ENCODE measurements at places on chromosomes 4 and X.

DNA sequence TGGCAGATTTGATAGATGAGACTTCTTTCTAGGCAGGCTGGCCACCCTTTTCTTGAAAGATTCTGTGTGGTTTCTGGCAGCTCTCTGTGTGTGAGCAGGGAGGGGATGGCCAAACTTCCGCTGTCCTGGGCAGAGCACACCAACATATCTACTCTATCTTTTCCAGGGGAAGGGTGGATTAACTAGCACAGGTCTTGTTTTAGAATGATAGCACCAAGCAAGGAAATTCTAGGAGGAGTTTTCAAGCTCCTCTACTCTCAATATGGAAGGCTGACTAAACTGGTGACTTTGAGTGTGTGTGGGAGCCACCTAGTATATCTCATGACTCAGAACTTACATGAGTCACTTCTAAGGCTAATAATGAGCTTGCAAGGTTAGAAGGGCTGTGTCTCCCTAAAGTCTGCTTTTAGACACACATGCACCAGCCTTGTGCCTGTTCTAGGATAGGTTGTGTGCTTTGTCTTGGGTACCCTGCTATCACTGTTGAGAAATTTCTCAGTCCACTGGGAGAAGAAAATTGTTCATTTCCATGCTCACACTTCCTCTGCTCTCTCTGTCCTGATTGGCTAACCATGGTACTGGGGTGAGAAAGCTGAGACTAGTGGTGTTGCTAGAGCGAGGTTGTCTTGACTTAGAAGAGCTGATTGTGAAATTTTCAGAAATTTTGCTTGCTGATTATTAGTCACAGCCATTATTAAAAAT, 72.9 kb downstream of the YIPF6 start:
- no peak for DNase-seq

GRCh38 chr4:114264877-114265291, 285.4 kb upstream of the ARSJ start:
- DNase-seq: no peak

GRCh38 chr4:124535003-124535402, 177.5 kb downstream of the ANKRD50 start:
- DNase-seq: no peak

DNA sequence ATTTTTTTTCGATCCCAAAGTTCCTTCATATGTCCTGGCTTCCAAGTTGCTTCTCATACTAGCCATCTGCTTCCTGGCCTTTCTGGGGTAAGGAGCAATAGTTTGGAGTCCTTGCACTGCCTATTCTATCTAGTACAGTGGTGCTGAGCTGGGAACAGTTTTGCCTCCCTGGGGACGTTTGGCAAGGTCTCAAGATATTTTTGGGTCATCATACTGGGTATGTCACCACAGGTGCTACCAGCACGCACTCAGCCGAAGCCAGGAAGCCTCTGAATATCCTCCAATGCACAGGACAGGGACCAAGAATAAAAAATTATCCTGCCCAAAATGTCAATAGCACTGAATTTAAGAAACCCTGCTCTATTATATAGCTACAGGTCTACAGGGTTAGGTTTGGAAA, 35.4 kb upstream of the TMSB15B start:
- DNase-seq: no peak

- no peak for DNase-seq
These were observed at the start of gene PLCXD1 for GRCh38 chrX:281166-281999. Gene PLCXD1, plus strand, starts transcription at chrX:281381. Its CDS starts 2,807 bp downstream, at chrX:284188.

GRCh38 chrX:56572975-56573374, 9.5 kb downstream of the UBQLN2 start:
- no peak for DNase-seq

GRCh38 chr4:88746206-88746605, 48.6 kb upstream of the NAP1L5 start:
- DNase-seq: no peak

DNA sequence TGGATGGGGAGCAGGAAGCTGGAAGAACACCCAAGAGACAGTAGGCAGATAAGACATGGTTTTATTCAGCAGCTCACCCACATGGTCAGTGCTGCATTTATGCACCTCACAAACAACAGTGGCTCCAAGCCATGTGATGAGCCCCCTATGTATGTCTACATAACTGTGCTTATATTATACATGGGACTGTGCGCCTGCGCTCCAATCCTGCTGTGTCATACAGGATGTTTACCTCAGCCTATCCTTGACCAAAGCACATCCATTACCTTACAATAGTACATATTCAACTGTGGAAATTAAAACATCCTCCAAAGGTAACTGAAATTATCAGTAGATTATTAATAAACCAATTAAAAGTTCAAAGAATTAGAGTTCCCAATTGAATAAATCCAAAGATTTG, 44.1 kb upstream of the SGMS2 start:
- no peak for DNase-seq

- DNase-seq: no peak
These were observed 122.7 kb downstream of the ANKRD50 start for GRCh38 chr4:124589786-124590185.

DNA sequence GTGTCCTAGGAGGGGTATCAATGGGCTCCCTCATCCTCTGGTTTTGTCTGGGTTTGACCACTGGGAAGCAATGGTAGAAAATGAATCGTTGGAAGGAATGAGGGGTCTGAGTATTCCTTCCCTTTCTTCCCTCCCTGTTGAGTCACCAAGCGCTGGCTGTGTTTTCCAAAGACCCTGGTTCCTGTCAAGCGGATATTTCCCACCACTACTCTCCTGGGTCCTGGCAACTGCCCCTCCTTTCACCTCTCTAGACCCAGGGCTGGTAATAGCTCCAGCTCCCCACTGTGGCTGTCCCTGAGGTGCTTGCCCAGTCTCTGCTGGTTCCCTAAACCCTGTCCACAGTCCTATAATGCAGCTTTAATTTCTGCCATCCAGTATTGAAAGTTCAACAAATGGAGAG, 22.2 kb downstream of the SMIM43 start:
- no peak for DNase-seq

GRCh38 chr4:176588436-176588835, 204.3 kb downstream of the VEGFC start:
- DNase-seq: no peak

DNA sequence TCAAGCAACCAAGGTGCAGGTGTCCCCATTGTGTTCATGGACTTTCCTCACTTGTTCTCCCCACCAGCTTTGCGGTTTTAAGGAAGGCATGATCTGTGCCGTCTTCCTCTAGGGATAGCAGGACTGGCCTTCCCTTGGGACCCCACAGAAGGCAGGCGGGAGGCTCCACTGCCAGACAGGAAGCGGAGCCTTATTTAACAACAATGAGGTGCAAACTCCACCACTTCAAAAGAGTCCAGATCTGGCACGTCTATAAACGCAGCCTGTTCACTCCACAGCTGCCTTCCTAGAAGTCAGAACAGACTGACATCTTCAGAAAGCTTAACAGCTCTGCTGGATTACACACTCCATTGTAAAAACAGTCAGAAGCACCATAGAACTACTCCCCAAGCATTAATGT, 1.7 kb upstream of the GPR143 start:
- no peak for DNase-seq

GRCh38 chr4:87219632-87220093, 755 bp downstream of the KLHL8 start:
- peak; percentile 32 for DNase-seq

DNA sequence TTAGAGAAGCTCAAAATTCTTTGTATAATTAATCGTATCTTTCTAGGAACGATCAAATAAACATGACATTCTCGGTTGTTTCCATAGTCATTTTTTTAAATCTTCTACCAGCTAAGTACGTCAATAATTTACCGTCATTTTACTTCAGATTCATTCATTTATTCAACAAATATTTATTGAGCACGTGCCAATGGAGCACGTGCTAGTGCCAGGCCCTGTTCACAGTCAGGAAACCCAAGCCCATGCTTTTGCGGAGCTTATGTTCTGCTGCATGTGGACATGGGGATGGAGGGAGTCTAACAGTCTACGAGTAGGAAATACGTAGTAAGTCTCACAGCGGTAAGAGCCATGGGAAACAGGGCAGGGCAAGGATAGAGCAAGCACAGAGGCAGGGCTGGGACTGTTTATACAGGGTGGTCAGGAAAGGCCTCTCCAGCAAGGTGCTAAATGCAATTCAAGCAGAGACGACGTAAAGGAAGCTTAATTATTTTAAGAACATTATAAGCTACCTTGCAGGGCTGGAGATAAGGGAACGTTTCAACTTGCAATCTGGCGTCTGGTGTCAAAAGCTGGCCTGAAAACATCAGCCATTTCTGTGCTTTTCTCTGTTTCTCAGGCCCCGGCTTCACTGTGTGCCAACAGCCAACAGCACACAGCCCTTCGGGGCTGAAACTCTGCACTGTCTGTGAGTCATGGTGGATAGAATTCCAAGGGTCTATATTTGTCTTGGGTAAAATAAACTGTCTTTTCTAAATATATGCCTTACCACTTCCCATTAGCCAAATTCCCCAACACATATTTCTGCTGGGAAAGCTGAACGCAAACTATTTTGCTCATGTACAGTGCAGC, 517.1 kb upstream of the ZFP42 start:
- DNase-seq: no peak

DNA sequence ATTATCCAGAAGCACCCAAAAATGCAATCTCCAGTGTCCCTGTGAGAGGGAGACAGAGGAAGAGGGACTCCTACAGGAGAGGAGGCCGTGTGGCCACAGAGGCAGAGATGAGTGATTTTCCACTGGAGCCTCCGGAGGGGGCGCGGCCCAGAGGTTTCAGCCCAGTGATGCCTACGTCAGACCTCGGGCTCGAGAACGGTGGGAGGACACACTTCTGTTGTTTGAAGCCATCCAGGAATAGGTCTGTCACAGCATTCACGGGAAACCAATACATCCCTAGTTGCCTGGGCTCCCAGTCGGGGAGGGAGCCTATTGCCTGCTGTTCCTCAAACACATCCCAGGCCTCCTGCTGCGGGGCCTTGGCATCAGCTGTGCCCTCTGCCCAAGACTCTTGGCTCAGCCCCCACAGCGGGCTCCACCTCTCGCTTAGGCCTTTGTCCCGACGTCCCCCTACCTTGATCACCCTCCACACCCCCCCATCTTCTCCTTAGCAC, 39.2 kb upstream of the HMX1 start:
- DNase-seq: no peak

DNA sequence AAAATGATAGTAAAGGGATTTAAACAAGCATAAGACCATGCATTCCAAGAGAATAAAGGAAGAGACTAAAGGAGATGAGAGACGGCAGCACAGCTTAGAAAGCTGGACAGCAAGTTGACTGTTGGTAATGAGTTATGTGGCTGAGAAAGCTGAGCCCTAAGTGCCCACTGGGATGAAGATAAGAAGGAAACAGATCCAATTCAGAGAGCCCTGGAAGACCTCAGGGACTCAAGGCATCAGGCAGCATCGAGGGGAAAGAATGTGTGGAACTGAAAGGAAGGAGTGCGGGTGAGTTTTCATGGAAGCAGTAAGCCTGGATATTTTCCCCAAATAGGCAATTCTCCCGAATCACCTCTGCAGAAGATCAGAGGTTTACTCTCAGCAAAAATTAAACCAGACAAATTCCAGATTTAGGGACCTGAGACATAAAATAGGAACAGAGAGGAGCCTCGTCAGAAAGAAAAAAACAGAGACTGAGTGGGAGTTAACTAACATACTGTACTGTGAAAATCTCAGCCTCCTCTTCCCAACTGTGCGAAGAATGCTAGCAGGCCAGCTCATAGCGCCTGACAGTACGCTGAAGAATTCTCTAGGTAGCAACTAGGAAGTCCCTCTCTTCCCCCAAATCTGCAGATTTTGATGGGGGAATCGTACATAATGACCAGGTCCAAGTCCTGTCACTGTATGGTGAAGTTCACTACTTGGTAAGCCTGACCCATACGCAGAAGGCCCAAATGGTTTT, 187.7 kb upstream of the TAPT1 start:
- DNase-seq: no peak

GRCh38 chr4:168272488-168272887, 46.1 kb downstream of the DDX60 start:
- DNase-seq: no peak

- DNase-seq: no peak
These were observed 73.7 kb downstream of the BEND2 start for GRCh38 chrX:18146954-18147353.

DNA sequence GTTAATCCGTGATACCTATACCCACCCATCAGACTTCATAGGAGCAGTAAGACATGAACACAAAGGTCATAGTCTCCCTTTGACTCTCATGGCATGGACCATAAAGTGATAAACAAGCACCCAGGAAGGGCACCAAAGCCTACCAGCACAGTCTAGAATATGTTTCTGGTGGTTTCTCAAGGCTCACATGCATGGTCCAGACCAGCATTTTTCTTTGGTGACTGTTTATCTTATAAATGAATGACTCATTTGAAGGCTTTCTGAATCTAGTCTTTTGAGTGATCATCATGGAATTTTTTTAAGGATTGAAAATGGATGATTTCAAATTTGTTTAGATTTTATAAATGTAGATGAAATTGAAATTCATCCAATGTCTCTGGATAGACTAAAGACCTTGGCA, 32.0 kb upstream of the AMELX start:
- DNase-seq: no peak

- no peak for DNase-seq
These were observed 1.6 kb downstream of the SLITRK4 start for GRCh38 chrX:143634309-143634662.

DNA sequence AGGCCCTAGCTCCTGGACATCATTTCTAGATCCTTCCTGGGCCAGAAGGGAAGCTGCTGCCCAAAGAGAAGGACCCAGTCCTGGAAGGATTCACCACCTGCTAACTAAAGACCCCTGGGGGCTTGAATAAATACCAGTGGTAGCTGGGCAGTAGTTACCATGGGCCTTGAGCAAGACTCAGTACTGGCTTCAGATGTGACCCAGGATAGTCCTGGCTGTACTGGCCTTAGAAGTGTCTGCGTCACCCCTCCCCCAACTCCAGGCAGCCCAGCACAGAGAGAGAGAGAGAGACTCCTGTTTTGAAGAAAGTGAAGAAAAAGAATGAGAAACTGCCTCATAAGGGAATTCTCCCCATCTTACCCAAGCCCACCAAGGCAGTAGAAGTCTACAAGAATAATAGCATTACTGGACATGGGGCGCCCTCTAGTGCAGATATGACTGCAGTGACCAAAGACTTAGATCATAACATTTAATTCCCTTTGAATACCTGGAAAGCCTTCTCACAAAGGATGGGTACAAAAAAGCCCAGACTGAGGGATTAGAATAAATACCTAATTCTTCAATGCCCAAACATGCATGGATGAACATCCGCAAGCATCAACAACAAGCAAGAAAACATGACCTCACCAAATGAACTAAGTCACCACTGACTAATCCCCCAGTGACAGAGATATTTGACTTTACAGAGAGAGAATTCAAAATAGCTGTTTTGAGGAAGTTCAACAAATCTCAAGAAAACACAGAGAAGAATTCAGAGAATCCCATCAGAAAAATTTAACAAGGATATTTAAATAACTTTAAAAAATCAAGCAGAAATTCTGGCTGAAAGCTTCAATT, 171.8 kb downstream of the HNRNPD start:
- DNase-seq: peak; percentile 37

- DNase-seq: no peak
These were observed 14.5 kb downstream of the LONRF3 start for GRCh38 chrX:118988911-118989310.

DNA sequence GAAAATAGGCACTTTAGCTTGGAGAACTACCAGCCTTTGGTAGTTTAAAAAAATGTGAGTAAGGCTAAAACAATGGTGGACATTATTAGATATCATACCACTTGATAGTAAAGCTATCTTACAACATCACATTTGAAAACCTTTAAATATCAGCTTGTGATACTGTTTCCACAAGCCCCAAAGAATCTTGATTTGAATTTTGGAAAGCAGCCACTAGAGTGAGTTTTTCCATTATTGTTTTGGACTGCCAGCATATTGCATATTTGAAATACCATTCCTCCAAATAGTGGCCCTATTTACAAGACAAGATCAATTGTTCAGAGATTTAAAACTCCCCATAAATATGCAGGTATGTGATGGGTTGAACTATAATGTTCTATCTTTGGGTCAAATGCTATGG, 303.0 kb upstream of the PRPS2 start:
- DNase-seq: no peak

Data from NCI-H345 (cell line).